Neuronal stem cell (in vitro differentiated cells): ENCODE measurements at places on chromosomes 1 and 21.

DNA sequence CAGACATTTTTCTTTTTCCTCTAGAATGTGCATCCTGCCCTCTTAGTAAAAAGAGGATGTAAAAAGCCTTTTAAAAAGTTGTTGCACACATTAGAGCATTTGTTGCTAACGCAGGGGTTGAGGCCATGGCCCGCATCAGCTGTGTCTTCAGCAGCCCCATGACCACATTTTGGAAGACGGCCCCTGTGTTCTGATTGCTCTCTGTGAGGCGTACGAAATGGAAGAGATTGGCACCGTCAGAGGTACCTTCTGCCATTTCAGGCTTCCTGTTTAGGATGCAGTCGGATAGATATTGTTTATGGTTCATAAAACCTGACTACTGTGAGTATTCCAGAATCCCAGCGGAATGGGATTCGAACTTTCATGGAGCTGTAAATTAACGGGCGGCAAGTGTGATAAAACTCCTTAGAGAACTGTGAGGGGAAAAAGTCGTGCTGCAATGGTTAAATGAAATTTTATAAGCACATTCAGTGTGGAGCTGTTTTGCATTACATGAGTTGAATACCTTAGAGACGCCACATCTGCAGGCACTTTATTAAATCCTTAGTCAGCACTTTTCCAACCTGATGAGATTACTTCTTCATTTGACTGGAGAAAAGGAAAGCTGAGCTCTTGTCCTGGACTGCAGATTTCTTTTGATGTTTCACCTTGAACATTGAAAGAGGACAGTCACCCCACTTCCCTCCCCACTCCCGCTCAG is 273.9 kb downstream of the TM2D1 start:
- DNase-seq, result no peak

DNA sequence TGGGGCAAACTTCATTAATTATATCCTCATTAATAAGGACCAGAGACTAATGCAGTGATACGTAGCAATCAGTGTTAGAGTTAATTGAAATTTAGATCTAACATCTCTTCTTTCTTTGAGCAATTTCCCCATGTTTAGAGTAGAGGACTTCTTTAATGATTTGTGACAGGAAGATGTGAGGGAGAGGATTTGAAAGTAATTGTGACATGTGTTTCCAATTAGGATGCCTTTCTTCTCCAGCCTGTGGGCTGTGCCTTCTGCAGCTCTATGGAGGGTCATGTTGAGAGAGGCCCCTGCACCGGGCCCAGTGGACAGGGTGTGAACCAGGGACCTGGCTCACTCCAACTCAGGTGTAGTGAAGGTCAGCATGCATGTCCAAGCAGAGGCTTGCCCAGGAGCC is 103.0 kb downstream of the GREM2 start:
- no peak for DNase-seq

- no peak for DNase-seq
These were observed 24.9 kb upstream of the TADA1 start for GRCh38 chr1:166900987-166901386.

GRCh38 chr1:36128126-36128904 is 3.3 kb upstream of the COL8A2 start:
- DNase-seq, result no peak

DNA sequence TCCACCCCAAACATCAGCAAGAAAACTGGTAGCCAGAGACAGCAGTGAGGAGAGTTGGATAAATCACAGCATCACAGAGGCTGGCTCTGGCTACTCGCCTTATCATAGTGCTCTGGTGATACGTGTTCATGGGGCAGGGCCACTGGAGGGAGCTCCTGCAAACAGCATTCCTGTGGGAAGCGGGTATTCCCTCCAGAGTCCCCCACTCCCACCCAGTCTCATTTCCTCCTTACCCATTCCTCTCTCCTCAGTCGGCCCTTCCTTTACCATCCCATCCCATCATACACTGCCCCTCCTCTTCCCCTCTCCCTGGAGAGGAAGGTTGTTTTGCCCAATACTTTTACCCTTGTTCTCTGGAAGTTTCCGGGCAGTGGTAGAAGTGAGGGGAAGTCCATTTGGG is 7.1 kb downstream of the NHLH2 start:
- no peak for DNase-seq

GRCh38 chr1:244367399-244368114 is 84.2 kb downstream of the ADSS2 start:
- DNase-seq, result no peak

- DNase-seq, result no peak
These were observed 21.2 kb upstream of the PRKACB start for GRCh38 chr1:84122780-84123382.

GRCh38 chr1:32199717-32200072 is 700 bp upstream of the CCDC28B start:
- DNase-seq, result no peak

DNA sequence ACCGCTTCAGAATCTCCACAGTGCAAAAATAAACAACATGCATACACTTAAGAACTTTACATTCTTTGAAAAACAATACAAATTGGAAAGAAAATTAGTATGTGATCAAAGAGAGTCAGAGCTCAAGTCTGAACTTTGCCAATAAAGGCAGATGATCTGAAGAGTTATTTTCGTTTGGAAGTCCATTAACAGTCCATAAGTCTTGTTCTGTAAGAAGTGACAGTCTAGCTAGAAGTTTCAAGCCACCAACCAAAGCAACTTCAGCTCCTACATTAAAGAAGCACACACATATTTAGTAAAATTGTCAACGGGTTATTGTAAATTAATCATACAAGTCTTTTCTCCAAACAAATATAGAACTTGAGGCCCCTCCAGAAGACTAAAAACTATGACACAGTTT is 20.7 kb downstream of the ANGEL2 start:
- DNase-seq, result no peak

GRCh38 chr1:206516728-206516990 is 9.3 kb downstream of the RASSF5 start:
- no peak for DNase-seq

DNA sequence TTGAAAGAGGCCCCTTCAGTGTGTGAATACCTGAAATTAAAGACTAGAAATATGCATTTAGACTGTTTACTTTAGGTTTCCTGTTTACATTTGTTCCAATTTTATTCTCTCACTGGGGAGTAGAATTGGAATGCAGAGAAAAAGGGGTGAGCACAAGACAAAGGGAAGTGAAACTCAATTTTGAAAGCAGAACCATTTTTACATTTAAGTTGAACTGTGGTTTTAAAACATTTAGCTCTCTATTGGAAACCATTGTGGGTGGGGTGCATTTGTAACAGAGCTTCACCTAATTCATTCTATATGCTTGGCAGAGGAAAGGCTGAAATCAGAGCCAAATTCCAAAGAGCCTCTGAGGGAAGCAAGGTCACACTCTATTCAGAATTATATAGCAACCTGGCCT is 235.3 kb upstream of the C1orf105 start:
- no peak for DNase-seq

DNA sequence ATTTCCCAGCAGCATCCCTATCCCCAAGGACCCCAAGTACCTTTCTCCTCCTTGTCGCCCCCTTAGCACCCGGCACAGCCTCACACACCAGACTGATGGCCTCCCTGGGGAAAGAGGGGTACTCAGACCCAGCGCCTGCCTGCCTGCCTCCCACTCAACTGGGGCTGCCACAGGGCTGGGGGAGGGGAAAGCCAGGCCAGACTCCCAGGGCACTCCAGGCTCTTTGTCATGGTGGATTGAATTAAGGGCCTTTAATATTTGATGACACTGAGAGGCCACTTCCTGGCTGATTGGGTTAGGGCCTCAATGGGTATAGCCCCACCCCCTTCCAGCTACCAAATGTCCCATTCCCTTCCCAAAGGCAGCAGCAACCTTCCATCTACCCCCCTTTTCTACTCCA is 1.8 kb downstream of the SHC1 start:
- no peak for DNase-seq

DNA sequence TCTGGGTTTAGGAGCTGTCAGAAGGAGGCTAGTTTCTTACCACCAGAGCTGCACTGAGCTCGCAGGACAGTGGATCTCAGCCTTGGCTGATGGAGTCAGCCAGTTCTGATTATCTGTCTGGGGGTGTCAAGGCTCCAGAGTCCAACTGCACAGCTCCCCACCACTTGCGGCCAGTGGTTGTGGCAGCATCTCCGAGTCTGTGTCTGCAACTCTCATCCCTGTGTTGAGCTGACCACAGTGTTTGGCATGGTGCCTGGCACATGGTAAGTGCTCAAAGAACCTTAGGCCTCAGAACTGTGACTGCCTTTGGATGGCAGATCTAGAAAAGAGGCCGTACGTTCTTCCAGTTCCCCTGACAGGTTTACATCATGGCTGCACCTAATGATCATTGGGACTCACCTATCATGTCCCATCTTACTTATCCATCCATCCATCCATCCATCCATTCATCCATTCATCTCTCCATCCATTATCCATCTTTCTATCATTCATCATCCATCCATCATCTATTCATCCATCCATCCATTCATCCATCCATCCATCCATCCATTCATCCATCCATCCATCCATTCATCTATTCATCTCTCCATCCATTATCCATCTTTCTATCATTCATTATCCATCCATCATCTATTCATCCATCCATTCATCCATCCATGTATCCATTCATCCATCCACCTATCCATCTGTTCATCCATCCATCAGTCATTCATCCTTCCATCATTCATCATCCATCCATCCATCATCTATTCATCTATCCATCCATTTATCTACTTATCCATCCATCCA is 114.5 kb downstream of the CRYAA start:
- no peak for DNase-seq

DNA sequence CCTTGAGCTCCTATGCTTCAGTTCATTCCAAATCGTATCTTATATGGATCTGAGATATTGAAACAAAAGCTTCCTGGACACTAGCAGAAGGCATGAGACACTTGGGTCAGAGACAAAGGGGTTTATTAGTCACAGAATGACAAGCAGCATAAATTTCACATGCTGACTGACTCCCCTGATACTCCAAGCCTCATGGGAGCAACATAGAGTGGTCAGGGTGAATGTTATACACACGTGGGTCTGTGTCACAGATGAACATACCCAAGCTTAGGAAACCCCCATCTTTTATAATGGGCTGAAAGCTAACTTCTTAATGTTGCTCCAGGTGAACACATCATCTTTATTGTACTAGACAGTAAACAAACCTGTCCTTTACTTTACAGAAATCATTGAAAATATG is 599.9 kb upstream of the RGS18 start:
- no peak for DNase-seq

DNA sequence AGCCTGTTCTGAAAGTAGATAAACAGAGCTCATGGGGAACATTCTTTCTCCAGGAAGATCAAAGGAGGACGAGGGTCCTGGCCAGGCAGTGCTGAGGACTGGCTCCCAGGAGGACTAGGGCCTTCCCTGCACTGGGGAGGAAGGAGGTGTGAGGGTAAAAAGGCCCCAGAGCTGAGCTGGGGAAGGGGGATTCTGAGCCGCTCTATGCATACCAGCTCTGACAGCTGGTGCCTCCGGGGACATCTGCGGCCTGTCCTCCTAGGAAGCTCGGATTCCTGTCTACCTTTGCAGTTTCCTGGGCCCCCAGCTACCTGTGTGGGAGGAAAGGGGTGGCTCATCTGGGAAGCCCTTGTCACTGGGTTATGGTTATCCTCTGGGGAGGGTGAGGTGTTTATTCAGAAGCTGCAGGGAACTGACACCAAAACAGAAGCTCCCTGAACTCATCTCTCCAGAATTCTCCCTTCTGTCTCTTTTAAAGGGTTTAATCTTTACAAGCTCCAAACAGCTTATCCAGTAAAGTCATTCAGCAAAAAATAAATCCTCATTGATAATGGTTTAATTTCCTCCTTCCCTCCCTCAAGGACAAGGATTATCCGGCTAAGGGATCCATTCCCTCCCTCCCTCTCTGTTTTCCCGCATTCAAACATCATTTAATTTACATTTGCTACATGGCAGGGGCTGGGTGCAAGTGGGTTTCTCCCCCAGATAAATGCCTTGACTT is 31.0 kb downstream of the NENF start:
- DNase-seq, result no peak

DNA sequence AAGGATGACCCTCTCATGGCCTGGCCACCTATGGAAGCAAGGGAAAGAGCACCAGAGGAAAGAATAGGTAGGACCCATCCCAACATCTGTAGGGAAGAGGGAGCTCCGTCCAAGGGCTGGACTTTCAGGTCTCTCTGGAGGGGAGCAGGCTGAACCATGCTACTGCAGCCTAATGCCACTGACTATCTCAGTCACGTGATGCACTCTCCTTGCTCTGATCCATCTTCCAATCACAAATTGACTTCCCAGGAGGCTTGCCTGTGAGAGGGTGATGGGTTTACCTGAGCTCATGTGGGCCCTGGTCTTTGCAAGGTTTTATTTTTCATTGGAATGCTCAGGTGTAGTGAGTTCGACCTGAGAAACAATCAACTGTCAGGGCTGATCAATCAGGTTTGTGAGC is 128.8 kb downstream of the CACNA1E start:
- no peak for DNase-seq
